ENCODE measurements at places on chromosomes 5 and 9.
A peak's percentile ranks its signal among the peaks of the same experiment; 100 is the strongest.

DNA sequence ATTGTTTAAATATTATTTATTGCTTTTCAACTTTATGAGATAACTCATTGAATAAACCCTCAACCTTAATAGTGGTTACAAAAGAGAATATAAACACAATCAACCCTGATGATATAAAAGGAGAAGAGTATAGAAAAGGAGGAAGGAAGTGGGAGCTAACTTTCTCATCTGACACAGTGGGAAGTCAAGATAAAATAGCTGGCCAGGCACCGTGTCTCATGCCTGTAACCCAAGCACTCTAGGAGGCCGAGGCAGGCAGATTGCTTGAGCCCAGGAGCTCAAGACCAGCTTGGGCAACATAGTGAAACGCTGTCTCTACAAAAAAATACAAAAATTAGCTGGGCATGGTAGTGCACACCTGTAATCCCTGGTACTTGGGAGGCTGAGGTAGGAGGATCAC lies 93.5 kb downstream of the PPP2R2B start:
- DNase-seq, result no peak

DNA sequence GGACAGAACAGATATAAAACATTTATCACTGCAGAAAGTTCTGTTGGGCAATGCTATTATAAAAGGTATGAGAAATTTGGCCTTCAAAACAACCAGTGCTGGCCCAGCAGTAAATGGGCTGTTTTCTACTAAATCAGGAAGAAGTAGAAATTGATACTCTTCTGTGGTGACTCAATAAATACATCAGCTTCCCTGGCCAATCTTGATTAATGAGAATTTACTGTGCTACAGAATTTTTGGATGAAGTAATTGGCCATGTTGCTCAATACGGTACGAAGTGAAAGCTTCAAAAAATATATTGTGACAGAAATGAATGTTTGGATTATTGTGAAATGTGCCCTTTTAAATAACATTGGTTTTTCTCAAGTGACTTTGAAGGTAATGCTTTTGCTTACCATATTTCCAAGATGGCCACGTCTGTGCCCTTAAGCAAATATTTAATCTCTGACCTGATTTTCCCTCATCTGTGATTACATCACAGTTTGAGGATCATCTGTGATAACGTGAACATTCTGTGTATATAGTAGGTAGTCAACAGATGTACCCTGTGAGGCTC lies 4.2 kb downstream of the DNAJA1 start:
- DNase-seq, result no peak

GRCh38 chr9:27977931-27978330 lies 404.6 kb upstream of the C9orf72 start:
- no peak for DNase-seq

- no peak for DNase-seq
Measured at GRCh38 chr9:113349445-113350094, at the start of gene BSPRY. Gene BSPRY (plus strand): TSS chr9:113349541. CDS start chr9:113349580, 39 bp downstream.

- no peak for DNase-seq
Measured at GRCh38 chr5:107779437-107779836, 108.7 kb upstream of the EFNA5 start.

DNA sequence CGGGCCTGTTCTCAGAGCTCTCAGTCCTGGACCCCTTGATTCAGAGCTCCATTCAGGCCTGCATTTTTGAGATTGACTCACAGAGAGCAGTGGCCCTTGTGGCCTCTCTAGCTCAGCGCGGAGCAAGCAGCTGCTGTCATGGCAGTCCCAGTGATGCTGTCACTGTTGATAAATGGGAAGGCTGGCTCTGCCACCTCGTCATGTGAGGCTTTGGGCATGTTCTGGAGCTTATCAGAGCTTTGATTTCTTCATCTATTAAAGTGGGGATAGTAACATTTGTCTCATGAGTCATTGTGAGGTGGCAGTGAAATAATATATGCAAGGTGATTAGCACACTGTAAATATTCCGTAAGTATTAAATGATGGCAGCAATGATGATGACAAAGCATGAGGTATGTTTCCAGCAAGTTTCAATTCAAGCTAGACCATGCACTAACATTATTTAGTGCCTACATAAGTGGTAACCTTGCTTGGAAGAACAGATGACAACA lies 126.4 kb upstream of the CXCL14 start:
- DNase-seq, result no peak

DNA sequence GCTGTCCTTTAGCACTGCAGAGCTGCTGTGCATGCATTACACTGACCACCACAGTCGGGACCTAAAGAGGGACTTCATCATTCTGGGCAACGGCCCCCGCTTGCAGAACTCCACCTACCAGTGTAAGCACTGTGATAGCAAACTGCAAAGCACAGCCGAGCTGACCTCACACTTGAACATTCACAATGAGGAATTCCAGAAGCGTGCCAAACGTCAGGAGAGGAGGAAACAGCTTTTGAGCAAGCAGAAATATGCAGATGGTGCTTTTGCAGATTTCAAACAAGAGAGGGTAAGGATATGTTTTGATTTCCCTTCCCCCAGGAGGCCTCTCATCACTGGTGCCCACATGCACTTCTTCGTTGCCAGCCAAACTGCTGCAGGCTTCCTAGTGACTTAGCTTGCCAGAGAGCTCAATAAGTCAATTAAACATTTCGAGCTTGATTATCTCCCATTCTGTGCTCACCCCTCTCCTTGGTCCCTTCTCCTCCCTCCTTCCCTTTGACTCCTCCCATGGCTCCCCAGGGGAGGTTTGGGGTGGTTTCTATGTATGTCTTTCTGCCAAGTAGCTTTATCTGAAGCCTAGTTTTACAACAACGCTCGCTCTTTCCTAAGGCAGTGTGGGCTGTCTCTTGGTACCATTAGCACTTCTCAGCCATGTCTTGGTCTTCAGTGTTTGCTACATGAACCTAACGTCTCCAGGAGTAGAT lies 66.7 kb downstream of the ZNF462 start:
- DNase-seq, result no peak

GRCh38 chr9:95494416-95495371 lies 22.1 kb downstream of the PTCH1 start:
- DNase-seq, result peak; percentile 59

DNA sequence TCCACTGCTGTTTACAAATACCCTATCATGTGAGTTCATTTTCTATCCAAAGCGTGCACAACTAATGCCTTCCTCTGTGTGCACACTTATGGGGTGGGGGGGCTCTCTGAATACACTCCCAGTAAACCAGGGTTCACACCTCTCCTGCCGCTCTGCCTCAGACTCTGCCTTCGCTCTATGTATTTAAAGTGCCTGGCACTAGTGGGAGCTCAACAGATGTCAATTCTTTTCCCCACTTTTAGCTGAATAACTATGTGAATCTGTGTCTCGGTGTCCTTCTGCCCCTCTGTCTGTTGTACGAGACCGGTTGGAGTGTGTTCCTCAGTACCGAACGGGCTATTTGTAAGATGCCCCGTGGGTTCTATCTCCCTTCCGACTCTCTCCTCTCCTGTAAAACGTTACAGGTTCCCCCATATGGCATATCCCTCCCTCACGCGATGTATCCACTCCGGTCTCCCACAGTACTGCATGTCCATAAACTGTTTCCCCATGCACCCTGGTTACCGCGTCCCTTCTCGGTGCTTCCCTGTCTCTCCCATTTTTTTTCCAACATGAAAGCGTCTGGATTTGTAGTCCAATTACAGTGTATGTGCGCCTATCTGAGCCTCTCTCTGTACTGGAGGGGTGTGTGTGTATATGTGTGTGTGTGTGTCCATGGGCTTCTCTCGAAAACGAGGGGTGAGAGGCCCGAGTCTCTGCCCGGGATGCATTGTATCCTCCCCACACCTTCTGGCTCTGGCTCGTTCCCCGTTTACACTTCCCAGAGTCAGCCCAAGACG lies 1.6 kb downstream of the ELL2 start:
- DNase-seq, result no peak

- DNase-seq, result no peak
Measured at GRCh38 chr9:98654247-98654646, 54.5 kb downstream of the GABBR2 start.

DNA sequence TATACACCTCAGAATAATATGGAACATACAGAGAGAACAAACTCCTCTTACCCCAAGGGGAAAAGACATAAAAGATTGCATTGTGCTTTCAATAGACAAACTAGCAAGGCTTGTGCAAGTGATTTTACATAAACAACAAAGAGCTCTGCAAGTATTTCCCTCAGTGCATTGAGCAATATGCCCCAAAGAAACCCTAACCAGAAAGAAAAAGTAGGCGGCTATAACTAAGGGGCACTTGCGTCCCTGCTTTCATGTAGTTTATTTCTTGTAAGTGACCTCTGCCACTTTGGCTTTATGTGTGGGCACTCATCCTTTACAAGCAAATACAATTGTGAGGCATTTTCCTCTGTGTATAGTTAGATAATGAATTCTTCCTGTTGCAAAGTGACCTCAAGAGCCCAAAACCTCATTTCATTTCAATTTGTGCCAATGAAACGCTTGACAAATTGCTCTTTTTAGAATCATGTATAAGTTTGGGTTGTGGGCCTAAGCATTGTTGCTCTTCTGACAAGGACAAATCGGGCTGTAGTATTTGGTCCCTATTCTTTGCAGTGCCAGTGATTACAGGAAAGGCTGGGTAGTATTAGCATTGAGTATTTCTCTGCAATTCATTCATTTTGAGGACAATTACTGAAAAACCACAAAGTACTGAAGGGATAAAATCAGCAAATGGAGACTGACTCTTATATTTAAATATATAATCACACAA lies 282.2 kb downstream of the DTWD2 start:
- DNase-seq, result no peak

GRCh38 chr9:124286292-124286931 lies 28.7 kb downstream of the NEK6 start:
- DNase-seq, result no peak

DNA sequence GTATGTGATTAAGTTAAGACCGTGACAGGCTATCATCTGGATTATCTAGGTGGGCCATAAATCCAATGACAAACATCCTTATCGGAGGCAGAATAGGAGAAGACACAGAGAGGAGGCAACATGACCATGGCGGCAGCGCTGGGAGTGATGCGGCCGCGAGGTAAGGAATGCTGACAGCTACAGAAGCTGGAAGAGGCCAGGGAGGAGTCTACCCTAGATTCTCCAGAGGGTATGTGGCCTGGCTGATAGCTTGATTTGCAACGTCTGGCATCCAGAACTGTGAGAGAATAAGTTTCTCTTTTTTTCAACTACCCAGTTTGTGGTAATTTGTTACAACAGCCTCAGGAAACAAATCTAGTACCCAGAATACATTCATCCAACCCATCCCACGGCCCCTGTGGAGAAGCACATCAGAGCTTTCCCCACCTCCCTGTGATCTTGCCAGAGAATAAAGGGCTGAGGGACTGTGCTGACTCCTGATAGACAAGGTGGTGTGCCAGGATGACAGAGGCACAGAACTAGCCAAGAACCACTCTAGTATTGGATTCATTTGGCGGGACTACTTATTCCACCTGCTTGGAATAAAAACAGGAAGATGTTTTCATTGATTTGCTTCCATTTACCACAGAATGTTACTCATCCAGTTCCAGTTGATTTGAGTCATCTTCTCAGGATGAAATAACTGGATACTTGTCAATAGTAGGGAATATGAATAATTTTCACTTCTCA lies 187.4 kb downstream of the MAN2A1 start:
- DNase-seq, result no peak

DNA sequence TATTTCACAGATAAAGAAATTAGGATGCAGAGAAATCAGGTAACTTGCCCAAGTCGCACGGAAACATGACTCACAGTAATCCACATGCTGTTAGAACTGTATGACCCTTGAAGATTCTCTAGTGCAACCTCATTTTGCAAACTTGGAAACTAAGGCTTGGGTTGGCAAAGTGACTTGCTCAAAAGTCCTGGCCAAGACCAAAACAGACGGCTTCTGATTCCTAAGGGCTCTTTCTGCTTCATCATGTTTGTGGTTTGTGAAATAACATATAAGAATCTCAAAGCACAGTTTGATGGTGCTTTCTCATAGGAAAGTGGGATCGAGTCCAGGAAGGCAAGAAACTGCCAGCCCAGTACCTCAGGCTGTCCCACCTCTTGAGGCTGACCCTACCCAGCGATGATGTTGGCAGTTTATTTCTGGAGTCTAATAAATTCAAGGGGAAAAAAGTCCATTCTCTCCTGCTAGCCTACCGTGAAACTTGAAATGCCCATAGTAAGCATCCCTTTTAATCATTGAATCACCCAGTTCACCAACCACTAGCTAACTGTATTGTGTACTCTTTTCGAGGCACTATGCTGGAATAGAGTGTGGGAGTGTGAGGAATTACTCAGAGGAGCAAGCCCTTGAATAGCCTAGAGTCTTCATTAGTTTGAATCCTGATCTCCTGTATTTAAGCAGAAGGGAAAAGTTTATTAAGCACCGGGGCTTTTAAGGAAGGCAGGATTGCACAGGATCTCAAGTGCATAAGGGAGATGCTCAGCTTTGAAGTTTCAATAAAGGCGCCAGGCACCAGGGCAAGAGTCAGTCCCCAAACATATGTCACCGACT lies 14.1 kb downstream of the CAPSL start:
- no peak for DNase-seq

- DNase-seq, result no peak
Measured at GRCh38 chr5:39137819-39138451, 63.7 kb upstream of the RICTOR start.

DNA sequence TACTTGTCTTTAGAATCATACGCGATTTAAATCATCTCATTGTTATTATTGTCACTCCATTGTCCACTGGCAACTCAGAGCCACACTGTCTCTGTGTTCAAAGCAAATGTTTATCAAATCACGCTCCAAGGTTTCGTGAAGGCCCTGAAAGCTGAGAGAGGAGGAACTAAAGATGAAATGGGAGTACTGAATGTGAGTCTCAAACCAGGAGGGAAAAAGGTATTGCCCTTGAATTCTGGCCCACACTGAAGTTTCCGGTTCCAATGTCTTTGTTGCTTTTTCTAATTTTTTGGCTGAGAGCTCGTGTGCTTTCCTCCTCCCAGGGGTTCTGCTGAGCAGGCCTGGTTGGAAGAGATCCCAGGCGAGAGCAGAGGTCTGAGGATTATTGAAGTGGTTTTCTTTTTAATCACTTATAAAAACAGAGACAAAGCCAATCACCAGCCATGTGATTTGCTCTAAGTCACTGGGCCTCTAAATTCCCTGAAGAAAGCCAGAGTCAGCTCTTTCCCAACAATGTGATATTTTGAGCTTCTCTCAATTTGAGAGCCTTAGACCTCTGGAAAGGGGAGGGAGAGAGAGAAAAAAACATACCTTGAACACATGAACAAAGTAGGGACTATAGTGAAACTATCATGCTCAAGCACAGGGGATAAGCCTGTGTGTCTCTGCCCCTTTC lies 420.8 kb upstream of the GRAMD2B start:
- peak; percentile 49 for DNase-seq

DNA sequence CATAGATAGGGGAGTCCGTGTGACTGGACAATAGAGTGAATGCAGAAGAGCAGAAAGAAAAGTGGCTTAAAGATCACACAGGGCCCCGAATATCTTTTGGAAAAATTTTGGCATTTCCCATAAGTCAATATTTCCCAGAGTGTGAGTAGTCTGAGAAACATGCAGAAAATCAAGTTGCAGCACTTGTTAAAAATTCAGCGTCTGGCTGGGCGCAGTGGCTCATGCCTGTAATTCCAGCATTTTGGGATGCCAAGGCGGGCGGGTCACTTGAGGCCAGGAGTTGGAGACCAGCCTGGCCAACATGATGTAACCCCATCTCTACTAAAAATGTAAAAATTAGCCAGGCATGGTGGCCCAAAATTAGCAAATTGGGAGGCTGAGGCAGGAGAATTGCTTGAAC lies 227.0 kb downstream of the DRD1 start:
- DNase-seq, result no peak
